ENCODE measurements at places on chromosomes 1 and 21.

DNA sequence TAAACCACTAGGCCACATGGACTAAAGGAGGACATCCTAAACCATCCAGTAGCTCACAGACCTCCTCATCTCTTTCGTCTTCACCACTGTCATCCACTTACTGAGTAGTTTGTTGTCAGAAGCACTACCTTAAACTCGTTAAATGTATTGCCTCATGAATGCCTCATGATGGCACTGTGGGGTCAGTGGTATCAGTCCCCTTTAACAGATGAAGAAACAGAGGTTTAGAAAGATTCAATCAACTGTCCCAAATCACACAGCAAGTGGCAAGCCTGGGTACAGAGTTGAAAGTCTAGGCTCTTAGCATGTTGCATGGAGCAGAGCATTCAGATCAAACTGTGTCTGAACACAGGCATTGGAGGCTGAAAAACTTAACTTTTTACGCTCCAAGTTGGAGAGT lies 183.6 kb upstream of the KIAA0040 start:
- DNase-seq, result no peak

DNA sequence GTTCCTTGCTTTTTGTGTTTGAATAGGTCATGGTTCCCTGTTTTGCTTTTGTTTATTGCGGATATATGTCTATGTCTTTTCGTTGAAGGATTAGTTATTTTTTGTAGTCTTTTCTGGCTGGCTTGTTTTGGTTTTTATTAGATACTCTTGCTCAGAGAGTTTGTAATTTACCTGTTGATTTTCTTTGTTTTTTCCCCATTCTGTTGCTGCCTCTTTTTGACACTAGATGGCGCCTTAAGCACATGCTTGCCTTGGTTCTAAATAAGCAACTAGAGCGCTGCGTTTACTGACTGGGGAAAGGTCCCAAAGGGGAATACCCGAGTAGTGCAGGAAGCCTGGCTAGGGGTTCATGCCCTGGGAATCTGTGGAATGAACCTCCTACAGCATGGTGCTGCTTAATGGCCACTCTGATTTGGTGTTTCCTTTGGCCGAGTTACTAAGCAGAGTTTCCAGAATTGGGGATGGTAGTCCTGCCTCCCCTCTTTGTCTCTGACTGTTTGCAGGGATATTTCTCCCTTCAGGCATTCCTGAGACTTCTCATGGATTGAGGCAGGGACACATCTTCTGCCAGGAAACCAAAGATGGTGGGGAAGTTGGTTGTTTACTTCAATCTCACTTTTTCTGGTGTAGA lies 143.2 kb downstream of the PTPRU start:
- no peak for DNase-seq

DNA sequence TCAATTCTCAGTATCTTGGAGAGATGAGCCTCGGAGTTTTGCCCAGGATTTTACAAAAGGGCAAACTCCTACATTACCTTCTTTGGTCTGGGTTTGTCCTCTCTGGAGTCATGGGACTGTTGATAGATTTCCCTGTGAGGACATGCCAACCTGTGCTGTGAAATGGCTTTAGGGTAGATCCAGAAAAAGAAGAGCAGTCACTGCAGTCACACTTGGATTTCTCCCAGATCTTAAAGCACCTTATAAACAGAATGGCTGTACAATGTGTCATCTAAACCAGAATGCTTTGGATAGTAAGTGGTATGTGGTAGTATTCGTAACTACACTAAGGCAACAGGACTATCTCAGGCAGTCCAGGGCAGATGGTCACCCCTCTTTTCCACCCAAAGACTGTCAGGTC lies 1.9 kb upstream of the CSRP1 start:
- DNase-seq, result no peak

GRCh38 chr1:183946320-183946613 lies 91.3 kb downstream of the COLGALT2 start:
- no peak for DNase-seq

DNA sequence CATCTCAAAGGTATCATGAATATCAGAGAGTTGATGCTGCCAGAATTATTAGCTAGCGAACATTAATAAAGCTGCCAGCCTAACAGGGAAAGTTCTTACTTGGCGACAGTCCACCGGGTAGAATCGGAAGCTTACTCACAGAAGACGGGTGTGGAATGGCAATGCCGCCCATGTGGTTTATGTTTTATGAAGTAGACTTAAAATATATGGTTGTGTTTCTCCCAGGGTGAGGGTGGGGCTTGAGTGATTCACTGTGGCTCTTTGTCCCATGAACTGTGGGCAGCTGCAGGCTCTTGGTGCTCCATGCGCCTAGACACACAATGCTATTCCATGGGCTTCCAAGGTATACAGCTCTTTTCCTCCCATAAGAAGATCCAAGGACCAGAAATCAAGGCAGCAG lies 162.7 kb downstream of the PIGK start:
- DNase-seq, result no peak

DNA sequence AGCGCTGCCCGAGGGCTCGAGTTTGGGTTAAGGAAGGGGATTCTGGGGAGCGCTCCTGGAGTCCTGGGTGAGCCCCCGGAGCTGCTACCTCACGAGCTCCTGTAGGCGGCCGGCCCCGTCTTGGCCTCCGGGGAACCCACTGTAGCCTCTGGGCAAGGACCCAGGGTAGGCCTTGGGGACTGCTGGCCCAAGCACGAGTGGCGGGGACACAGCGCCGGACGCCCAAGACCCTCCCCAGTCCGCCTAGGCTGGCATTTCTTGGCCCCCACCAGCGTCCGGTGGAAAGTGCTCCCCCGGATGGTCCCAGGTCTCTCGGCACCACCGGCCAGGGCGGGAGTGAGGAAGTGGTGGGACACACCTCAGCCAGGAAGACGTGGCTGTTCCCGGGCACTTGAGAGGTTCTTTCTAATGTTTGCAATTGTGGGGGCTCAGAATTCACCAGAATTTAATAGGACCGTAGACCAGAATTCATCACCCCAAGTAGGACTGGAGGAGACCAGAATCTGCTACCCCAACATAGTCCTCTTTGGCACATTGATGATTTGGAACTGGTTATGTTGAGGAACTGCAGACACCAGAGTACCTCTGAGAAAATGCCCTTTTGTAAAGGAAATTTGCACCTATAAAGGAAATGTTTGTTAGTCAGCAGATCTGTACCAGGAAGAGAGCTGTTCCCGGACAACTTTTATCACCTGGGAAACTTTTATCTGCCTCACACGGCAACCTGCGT lies 622 bp upstream of the TMPRSS2 start:
- no peak for DNase-seq

DNA sequence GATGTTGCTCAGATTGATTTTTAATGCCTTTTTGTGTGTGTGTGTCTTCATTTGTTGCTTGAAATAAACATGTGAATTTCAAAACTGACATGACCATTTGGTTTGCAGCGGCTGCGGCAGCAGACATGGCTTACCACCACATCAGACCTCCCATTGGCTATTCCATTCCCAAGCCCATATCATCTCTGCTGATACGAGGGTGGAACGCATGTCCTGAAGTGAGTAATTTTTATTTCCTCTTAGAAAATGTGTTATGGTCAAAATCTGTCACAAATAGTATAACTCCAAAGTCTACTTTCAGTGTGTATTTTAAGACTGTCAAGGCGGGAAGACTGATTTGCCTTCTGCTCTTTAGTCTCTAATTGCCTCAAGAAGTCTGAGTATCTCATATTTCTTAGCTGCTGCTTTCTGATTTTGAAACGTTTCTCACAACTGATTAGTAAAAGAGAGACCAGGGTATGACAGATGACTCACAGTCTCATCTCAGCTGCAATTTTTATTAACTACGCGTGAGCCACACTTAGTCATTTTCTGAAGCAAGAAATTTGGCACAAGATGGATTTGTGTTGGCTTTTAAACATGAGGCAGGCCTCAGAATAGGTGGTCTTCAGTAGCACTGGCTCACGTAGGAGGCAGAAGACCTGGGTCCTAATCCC lies 49.0 kb downstream of the LRRC53 start:
- no peak for DNase-seq

DNA sequence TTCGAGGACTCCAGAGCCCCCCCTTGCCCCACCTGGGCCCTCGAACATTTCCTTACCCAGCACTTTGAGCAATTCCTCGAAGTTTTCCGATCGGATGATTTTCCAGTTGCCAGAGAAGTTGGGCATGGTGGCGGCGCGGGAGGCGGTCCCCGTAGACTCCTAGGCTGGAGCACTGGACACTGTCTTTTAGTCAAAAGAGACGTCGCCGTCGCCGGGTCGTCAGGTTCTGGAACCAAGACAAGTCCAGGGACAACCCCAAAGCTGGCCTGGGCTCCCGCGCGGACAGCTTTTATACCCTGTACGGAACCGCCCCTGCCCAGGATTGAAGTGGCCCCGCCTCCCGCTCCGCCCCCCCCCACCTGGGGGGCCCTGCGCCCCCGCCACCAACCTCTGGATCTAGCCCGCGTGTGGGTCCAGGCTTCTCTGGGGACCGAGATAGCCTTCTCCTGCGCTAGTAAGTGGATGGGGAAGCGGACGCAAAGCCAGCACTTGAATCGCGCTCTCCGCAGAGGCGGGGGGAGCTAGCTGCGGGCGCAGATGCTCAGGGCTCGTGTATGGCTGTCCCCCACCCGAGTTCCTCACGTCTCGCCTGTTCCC lies at the start of gene CRABP2:
CRABP2 (minus strand) TSS at position 263 of the 597 bp plus-strand sequence; CDS start at position 126, 137 bp downstream.
- no peak for DNase-seq

DNA sequence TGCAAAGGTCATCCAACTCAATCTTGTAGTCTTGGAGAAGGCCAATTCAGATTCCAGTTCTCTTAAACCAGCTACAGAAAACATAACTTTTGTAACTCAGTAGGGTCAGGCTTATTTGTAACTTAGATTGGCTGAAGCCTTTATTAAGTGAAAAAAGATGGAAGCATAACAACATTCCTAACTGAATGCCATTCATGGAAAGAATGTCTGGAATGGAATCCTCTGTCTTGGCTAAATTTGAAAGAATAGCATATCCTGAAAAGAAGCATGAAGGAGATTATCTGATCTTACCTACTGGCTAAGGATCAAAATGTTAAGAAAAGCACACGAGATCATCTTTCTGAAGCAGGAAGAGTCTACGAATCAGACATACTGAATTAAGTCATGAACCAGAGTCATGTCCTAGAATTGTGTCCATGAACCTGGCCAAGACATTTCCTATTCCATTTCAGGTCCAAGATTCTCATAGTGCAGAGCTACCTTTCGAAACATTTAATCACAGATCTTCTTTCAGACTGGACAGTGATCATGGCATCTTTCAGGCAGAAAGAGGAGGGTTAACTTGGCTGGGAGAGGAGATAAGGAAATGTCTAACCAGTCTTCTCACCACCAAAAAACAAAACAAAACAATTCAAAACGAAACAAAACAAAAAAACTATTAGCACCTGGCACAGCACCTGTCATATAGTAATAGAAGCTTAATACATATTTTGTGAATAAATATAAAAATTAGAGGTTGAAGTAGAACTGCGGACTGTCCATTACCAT lies 75.6 kb downstream of the XCL2 start:
- DNase-seq, result no peak

GRCh38 chr1:177355575-177355974 lies 184.8 kb downstream of the BRINP2 start:
- no peak for DNase-seq

DNA sequence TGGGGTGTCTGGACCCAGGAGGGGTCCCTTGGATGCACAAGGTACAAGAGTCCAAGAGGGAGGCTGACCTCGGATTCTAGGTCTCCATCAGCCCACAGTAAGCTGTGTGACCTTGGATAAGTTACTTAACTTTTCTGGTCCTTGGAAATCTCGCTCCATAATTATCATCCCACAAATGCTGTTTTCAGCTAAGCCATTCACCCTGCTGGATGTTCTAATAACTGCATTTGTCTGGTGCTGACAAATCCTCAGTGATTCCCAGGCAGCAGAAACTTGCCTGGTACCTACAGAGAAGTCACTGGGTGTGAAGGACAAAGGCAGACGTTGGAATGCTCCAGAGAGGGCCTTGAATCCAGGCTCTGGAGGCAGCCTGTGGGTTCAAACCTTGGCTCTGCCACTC lies 89.7 kb downstream of the IGSF21 start:
- DNase-seq, result no peak
